Left lung (tissue), 14 donors: ENCODE measurements at places on chromosomes 13 and 19. TPM values are rescaled to one million over a fixed set of nuclear protein-coding genes. Genes with fewer than 3 reads are reported as not detected.

DNA sequence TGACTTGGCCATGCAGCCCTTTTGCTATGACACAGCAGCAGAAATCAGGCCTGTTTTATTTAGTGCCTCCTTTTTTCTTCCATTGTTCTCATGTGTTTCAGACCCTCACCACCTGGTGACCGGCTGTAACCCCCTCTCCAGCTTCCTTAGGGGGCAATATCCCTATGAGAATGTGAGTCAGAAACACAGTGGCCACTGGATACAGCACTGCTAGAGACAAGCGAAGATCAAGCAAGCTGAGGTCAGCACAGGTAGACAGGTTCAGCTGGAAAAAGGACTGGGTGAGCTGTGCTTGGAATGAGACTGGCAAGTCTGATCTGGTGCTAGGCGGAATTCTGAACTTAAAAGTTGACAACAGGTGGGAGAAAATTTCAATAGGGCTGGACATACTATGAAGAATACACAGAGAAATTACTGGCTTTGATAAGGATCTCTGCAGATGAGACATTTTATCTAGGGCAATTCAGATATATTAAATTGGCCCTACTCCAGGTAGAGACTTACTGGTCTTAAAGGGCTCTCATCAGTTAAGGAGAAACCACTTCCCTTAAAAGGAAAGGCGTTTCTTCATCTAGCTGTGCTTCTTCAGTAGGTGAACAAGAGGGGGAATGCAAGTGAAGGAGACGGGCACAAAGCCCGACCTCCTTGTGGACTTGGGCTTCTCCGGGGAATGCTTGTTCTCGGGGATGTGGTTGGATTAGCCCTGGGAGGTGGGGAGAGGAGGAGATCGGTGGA, 83.3 kb downstream of the ERCC5 start:
- no peak for DNase-seq

DNA sequence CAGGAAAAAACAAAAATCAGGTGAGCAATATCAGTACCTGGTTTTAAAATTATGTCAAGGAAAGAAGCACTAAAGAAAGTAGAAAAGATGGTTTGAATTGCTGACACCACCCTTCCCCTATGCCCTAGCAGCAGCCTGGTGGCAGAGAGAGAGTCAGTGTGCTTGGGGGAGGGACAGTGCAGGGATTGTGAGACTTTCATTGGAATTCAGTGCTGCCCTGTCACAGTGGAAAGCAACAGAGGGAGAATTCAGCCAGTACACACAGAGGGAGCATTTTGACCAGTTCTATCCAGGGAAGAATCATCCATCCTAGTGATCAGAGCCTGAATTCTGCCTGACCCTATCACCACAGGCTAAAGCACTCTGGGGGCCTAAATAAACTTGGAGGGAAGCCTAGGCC, 222.4 kb upstream of the PCDH17 start:
- no peak for DNase-seq

DNA sequence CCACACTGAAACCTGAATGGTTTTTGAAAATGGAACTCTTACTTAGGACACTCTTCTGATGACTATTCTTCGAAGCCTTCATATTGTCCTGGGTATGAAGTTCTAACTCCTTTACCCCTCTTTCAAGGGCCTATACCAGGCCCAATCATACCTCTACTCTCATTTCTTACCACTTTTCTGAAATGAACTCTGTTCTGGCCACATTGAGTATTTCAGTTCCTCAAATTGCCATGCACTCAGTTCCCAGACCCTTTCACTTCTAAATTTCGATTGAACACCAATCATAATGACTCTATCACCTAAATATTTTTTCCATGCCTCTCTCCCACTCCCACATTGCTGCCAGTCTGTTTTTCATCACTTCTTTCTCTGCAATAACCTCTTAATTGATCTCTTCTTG, 53.7 kb downstream of the LACC1 start:
- DNase-seq = no peak

Gene CRYL1
- total RNA-seq = 15.5 TPM

- no peak for DNase-seq
Measured at GRCh38 chr13:21833921-21834320, 163.0 kb downstream of the FGF9 start.

Gene LILRA6
- total RNA-seq = 7.3 TPM

DNA sequence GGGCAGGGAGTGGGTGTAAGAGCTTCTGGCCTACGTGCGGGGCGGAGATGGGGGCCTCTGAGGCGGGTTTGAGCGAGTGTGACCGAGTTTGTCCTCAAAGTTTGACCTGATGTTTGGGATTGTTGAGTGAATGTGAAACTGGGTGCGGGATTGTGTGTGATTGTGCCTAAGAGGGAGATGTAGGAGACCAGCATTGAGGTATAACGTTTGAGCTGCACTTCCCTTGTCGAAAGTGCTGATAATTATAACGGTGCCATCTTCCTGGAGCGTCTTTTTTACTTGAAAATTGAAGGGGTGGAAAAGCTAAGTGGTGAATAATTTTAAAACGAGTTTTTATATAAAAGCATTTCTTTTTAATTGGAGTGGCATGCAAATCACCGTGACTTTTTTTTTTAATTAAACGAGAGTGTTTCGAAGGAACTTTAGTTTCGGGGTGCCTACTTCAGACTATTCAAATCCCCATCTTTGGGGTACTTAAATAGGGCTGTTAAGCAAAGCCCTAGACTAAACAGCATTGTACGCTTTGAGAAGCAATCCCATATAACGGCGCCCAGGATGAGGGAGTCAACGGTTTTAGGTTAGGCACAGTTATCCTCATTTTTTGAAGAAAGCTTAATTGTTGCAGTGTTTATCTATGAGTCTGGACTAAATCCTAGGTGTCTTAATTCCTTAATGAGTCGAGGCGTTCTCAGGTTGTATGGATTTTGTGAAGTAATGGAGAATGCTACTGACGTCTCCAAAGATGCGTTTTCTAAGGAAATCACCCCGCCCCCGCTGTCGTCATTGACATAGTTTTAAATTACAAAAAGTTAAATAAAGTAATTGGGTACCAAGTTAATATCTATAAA, 594 bp downstream of the ZNF146 start:
- DNase-seq = no peak

DNA sequence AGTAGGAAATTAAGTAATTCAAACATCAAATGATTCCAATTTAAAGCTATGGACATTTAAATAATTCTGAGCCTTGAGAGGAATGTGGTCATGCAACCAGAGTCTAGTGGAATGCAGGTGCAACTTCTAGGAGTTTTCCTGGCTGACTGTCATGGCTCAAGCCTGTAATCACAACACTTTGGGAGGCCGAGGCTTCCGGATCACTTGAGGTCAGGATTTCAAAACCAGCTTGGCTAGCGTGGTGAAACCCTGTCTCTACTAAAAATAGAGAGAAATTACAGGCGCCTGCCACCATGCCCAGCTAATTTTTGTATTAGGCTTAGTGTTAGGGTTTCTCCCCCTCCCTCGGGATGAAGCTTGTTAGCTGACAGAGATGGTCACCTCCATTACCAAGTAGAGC, 6.4 kb downstream of the ZNF808 start:
- no peak for DNase-seq

- no peak for DNase-seq
Measured at GRCh38 chr19:17259934-17260333, 4.6 kb downstream of the USHBP1 start.

- no peak for DNase-seq
Measured at GRCh38 chr13:80145171-80145690, 195.7 kb downstream of the SPRY2 start.

GRCh38 chr13:47168618-47169017, 271.8 kb upstream of the HTR2A start:
- DNase-seq = no peak

- no peak for DNase-seq
Measured at GRCh38 chr13:112623051-112623711, 35.2 kb upstream of the TUBGCP3 start.

- peak; percentile 32 for DNase-seq
Measured at GRCh38 chr13:111216166-111216960, 101.3 kb downstream of the ARHGEF7 start.

Gene DAND5
- 0.13 TPM for total RNA-seq

GRCh38 chr19:47322058-47322457, 9.9 kb upstream of the C5AR2 start:
- DNase-seq = no peak

Gene MED25
- 57.1 TPM for total RNA-seq

Gene SIGLEC8
- 0.87 TPM for total RNA-seq

DNA sequence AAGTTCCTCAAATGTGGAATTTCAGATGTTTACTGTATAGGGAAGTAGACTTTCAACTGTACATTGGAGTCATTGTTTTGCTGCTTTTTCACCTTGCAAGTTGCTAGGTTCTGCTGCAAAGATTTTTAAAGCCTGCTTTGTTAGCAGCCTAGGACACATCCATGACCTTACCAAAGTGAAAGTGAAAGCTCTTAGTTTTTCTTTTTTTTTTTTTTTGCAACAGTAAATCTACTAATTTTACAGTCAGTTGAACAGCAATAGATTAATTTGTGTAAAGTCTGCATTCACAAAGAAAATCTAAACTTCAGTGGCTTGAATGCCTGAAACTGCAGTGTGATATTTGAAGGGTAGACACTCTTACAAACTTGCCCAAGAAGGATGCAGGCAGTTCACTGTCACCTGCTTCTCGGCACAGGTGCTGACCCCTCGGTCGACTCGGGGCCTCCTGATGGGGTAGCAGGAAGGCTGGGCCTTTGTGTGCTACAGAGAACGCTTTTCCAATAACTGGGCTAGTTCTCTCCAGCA, 5.0 kb upstream of the MTIF3 start:
- DNase-seq = no peak

Gene ANKRD24
- total RNA-seq = 2.1 TPM

Gene MATK
- 9.1 TPM for total RNA-seq

DNA sequence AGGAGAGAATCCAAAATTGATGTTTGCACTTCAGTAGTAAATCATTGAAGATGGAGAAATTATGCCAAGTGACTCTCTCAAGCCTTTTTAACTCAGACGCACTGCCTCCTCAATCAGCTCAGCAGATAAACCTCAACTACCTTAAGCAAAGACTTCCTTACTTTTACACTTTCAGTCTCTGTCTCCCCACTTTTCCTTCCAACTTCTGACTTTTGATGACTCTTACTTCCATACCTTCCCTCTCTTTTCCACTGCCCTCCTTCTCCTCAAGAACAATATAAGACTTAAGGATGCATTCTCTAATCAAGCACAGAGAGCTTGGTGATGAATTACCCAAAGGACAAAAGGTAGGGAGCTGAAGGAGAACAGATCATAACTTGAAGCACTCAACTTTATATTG, 4.8 kb upstream of the DACH1 start:
- no peak for DNase-seq

GRCh38 chr13:101575581-101575980, 123.1 kb downstream of the ITGBL1 start:
- no peak for DNase-seq

Gene USE1
- 23.1 TPM for total RNA-seq

DNA sequence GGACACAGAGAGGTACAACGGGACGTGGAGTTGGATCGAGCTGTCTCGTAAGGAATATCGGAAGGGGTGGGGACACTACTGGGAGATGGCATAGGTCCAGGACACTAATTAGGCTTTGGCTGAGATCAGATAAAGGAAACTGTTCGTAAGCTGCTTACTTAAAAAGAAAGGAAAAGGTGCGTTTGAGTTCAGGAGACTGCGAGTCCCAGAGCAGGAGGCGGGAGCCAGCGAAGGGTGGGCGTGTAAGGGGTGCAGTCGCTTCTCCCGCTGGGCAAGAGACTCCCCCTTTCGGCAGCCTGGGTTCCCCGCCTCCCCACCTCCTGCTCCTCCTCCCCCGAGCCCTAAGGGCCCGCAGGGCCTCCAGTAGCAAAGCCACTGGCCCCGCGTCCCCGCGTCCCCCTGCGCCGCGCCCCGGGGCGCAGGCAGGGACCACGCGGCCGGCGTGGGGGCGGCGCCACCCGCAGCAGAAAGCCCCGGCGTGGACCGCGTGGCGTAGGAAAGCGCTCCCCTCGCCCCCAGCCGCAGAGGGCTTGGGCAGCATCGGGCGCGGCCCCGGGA, 547 bp downstream of the ABCC4 start:
- peak; percentile 85 for DNase-seq

- DNase-seq = no peak
Measured at GRCh38 chr13:99422586-99423220, 78.6 kb upstream of the TM9SF2 start.

- DNase-seq = no peak
Measured at GRCh38 chr19:34503531-34504272, 22.1 kb downstream of the WTIP start.
